ENCODE measurements at places on chromosomes 1 and 21. TPM values are rescaled to one million over a fixed set of nuclear protein-coding genes. Genes with fewer than 3 reads are reported as not detected.
A peak's percentile ranks its signal among the peaks of the same experiment; 100 is the strongest.

GRCh38 chr1:186957314-186957713 is 128.6 kb downstream of the PLA2G4A start:
- H3K4me3 ChIP-seq, result no peak overlapping the region
- no peaks in the 10 kb centered on the region for H3K27me3 ChIP-seq
- no peak for DNase-seq
- H3K27ac ChIP-seq, result no peak overlapping the region
- H3K36me3 ChIP-seq, result no peaks in the 10 kb centered on the region

SLC45A1 gene
- total RNA-seq, result 0.19 TPM

DNA sequence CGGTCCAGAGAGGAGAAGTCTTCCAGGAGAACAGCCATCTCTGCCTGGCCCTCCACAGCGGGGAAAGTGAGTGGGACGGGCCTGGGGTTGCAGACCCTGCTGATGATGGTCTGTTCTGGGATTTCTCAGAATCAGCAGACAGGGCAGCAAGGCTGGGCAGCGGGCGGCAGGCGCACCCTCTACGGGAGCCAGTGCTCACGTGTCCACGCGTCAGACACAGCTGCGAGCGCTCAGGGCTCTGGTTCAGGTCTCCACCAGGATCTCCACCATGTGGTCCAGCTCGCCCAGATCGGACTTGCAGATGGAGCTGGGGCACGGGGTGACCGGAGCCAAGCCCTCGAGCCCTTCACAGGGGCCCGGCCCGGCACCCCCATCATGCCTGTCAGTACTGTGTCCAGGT is 5.5 kb downstream of the CLCA4 start:
- H3K36me3 ChIP-seq, result no peaks in the 10 kb centered on the region
- no peak overlapping the region for H3K27ac ChIP-seq
- no peaks in the 10 kb centered on the region for H3K4me1 ChIP-seq
- no peaks in the 10 kb centered on the region for H3K27me3 ChIP-seq
- no peak overlapping the region for H3K4me3 ChIP-seq

GRCh38 chr1:225980005-225980836 is 18.9 kb downstream of the SDE2 start:
- H3K27ac ChIP-seq, result no peak overlapping the region
- no peak overlapping the region for H3K4me3 ChIP-seq
- H3K4me1 ChIP-seq, result no peaks in the 10 kb centered on the region

DNA sequence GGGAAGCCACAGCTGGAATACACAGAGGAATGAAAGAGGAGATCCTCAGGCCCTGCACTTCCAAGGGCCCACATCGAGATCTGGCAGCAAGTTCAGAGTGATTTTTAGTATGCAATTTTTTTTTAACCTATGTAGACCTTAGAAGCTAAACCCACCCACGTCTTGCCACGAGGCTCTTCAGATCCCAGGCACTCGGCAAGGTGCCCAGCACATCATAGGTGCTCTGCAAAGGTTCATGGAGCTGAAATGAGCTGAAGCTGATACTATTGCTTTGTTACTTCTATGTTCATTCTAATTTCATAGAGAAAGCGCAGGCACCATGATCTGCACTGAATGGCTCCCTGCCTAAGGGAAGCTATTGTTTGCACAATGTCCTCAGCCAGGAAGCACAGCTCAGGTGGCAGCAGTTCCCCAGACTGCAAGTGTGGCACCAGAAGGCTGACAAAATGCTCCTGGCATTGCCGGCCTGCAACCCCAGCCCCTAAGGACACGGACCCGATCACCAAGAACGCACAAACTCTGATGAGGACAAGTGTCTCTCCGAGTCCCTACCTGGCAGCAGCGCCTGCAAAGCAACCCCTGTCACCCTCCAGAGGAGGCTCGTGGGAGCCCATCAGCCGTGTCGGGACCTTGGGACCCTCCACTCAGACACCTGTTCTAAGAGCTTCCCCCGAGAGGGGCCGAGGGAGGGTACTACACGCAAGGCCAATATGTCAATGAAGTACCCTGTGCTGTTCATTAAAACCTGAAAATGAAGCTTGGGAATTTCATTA is 264.2 kb downstream of the NPHP4 start:
- no peak overlapping the region for H3K4me3 ChIP-seq
- H3K27ac ChIP-seq, result no peak overlapping the region
- H3K4me1 ChIP-seq, result no peaks in the 10 kb centered on the region
- peak; percentile 24 for DNase-seq
- H3K27me3 ChIP-seq, result no peaks in the 10 kb centered on the region

SPRR2F gene
- total RNA-seq, result not detected

HENMT1 gene
- total RNA-seq, result 1.2 TPM

- H3K4me1 ChIP-seq, result no peaks in the 10 kb centered on the region
- H3K36me3 ChIP-seq, result no peaks in the 10 kb centered on the region
These were observed 222.4 kb upstream of the B3GALT2 start for GRCh38 chr1:193408782-193409293.

DNA sequence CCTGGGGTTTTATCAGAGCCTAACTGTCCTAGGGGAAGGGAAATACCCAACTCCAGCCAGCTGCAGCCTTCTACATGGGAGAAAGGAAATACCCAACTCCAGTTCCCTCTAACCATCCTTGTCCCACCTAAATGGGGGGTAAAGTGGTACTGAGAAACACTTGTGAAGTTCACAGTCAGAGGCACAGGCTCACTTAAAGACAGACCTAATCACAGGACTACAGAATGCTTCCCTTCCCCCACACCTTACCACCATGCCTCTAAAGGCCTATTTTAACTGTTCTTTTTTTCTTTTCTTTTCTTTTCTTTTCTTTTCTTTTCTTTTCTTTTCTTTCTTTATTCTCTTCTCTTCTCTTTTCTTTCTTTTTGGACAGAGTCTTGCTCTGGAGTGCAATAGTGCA is 324.6 kb downstream of the SPATA17 start:
- H3K36me3 ChIP-seq, result no peaks in the 10 kb centered on the region
- H3K27ac ChIP-seq, result no peak overlapping the region
- no peaks in the 10 kb centered on the region for H3K27me3 ChIP-seq
- H3K4me3 ChIP-seq, result no peak overlapping the region
- DNase-seq, result no peak

DNA sequence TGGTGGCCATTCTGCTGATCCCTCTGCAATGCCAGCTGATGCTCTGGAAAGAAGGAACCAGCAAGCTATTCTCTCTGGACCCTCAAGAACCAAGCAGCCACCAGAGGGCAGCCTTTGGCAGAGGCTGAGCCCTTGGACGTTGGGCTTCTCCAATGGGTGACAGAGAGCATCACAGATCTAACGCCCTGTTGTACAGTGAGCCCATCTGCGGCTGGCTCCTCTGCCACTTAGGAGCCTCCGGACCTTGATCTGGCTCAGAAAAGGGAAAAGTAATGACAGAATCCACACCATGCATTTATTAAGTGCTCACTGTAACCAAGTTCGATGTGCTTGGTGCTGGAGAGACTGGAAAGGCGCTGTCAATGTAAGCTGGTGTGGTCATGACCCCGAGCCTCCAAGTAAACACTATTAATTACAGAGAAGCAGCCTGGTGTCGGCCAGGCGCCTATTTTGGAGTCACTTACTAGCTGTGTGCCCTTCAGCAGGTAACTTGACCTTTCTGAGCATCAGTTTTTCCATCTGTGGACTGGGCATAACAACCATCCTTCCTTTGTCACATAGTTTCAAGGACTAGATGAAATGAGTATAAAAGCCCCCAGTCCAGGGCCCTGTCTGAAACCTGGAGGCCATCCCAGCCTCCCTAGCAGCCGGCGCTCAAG is 34.9 kb downstream of the ECE1 start:
- H3K27me3 ChIP-seq, result no peaks in the 10 kb centered on the region
- no peak overlapping the region for H3K4me3 ChIP-seq
- peaks cover 36% of the 10 kb centered on the region for H3K4me1 ChIP-seq
- no peak overlapping the region for H3K27ac ChIP-seq

CD46 gene
- 122 TPM for total RNA-seq

DNA sequence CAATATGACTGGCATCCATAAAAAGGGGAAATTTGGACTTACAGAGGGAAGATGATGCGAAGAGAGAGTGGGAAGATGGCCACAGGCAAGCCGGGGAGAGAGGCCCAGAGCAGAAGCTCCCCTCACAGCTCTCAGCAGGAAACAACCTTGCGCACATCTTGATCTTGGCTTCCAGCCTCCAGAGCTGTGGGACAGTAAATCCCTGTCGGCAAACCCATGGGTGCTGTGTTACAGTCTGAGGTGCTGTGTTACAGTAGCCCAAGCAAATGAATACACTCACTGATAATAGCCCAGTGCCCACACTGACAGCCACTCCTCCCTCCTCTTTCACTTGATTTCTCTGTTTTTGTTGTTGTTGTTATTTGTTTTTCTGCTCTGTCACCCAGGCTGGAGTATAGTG is 22.4 kb downstream of the CDCA8 start:
- H3K27ac ChIP-seq, result no peak overlapping the region
- H3K36me3 ChIP-seq, result no peaks in the 10 kb centered on the region
- H3K27me3 ChIP-seq, result no peaks in the 10 kb centered on the region
- H3K4me1 ChIP-seq, result no peaks in the 10 kb centered on the region
- DNase-seq, result no peak
- no peak overlapping the region for H3K4me3 ChIP-seq

DNA sequence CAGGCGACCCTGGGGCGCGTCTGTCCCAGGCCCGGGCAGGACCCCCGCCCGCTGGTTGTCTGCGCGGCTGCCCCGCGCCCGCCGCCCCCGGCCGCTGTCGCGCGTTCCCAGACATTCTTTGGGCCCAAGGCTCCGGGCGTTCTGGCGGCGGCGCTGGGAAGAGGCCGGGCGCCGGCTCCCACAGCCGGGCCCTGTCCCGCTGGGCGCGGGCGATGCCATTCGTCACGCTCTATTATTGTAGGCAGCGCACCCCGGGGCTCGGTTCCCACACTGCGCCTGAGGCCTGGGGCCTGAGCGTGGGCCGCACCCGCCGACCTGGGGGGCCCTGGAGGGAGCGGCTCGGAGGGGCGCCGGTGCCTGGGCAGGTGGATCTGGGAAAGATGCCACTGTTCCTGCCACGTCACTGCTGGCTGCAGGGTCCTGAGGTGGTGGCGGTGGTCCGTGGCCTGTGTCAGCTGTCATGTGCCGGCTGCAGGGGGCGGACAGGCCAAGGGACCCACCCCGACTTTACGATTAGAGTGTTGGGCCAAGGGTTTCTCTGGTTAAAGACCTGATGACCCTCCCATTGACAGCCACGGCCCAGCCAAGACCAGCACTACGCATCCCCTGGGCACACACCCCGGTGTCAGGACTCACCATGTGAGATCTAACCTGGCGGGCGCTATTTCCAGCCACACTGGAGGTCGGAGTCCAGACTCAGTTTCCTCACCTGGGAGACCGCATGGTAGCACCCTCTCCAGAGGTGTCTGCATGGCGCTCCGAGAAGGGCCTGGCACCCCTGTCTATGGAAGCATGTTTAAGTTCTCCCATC is 55.1 kb upstream of the ADARB1 start:
- H3K36me3 ChIP-seq, result no peaks in the 10 kb centered on the region
- no peak overlapping the region for H3K27ac ChIP-seq
- no peak for DNase-seq
- H3K27me3 ChIP-seq, result no peaks in the 10 kb centered on the region

GRCh38 chr1:246946366-246946765 is 14.6 kb upstream of the AHCTF1 start:
- H3K36me3 ChIP-seq, result no peaks in the 10 kb centered on the region
- DNase-seq, result no peak
- H3K27me3 ChIP-seq, result no peaks in the 10 kb centered on the region
- no peaks in the 10 kb centered on the region for H3K4me1 ChIP-seq
